ENCODE measurements at places on chromosomes 6 and 20.

DNA sequence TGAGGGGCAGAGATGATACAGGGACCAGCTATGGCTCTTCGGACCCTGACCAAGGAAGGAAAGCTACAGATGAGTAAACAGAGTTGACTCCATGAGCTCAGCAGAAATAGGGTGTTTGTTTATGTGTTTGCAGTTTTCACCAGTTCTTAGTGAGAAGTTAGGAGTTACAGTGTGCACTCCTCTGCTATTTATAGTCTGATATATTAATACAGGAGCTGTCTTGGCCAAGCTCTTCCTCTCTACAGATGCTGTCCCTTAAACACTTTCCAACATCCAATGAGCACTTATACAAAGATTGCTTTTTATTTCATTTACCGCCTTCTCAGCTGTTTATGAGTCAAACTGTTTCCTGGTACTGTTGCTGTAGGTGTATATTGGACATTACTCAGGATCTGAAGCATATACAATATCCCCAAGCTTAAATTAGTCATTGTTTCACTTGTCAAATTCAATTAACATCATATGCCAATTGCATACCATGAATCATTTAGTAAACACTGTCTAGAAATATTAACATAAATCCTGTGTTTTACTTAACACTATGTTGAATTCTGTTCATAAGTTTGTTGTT lies 618.0 kb downstream of the PRKN start:
- DNase-seq = peak; percentile 22

- DNase-seq = no peak
Measured at GRCh38 chr20:43096931-43097260, 92.8 kb downstream of the PTPRT start.

- DNase-seq = no peak
Measured at GRCh38 chr20:4132956-4133355, 117.6 kb upstream of the RNF24 start.

DNA sequence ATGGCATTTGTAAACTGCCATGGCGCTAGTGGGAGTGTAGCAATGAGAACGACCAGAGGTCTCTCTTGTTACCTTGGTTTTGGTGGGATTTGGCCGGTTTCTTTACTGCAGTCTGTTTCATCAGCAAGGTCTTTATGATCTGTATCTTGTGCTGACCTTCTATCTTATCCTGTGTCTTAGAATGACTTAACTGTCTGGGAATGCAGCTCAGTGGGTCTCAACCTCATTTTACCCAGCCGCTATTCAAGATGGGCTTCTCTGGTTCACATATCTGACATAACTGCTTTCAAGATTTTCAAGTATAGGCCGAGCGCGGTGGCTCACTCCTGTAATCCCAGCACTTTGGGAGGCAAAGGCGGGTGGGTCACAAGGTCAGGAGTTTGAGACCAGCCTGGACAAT lies 1.9 kb upstream of the SFT2D1 start:
- DNase-seq = no peak

- peak; percentile 77 for DNase-seq
Measured at GRCh38 chr6:43770372-43771209, 580 bp downstream of the VEGFA start.

- no peak for DNase-seq
Measured at GRCh38 chr6:135296715-135297114, 115.6 kb downstream of the MYB start.

DNA sequence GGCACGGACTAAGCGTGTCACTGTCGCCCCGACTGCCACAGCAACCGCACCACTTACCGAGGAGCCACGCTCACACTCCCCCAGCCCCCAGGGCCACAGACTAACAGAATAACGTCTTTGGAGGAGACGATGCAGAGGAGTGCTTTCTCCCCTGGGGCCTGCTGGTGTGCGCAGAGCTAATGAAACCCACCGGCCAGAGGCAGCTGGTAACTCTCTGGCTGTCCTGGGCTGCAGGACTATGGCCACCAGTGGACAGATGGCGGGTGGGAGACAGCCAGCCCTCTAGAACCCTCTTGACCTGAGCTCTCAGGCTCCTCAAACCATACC lies 228.0 kb downstream of the DLL1 start:
- DNase-seq = no peak

DNA sequence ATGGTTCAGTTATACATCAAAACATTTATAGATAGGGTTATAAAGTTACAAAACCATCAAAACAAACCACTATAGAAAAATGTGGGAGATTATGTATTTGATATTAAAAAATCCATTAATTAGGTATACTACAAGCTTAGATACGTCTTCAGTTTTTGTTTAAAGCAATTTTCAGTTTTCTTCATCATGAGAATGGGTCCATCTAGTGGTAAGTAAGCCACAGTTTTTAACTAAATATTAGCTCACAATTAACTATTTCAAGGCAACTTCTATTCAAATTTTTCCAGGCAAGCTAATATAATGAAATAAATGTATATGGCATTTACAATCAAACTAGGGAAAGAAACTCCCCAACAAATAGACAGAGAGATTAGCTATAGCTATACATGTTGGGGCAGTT lies 44.4 kb downstream of the RNGTT start:
- DNase-seq = peak; percentile 18

DNA sequence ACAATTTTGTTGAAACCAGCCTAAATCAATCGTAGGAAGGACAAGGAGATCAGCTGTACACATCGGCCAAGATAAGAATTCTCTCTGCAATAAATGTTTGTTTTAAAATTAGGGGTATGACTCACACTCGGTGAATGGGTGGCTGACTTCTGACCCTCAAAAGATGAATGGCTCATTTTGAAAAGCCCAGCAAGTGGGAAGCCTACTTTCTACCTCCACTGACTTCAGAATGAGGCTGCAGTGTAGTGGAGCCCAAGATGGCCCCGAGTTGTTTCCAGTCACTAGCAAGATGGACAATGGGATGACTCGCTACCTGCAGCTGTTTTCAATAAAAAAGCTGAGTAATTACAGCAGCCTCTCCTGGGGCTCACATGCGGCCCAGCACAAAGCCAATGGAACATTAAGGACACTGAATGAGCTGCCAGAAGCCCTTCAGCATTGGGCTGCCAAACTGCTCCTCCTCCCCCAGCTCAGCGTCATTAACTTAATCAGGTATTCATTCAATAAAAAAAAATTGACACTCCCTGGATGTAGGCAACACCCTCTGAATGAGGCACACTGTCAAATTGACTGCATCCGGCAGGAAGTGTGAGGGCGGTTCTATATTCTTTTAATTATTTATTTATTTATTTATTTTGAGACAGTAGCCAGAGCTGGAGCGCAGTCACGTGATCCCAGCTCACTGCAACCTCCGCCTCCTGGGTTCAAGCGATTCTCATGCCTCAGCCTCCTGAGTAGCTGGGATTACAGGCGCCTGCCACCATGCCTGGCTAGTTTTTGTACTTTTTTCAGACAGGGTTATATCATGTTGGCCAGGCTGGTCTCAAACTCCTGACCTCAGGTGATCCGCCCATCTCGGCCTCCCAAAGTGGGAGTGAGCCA lies 107.3 kb downstream of the GMPR start:
- peak; percentile 79 for DNase-seq

DNA sequence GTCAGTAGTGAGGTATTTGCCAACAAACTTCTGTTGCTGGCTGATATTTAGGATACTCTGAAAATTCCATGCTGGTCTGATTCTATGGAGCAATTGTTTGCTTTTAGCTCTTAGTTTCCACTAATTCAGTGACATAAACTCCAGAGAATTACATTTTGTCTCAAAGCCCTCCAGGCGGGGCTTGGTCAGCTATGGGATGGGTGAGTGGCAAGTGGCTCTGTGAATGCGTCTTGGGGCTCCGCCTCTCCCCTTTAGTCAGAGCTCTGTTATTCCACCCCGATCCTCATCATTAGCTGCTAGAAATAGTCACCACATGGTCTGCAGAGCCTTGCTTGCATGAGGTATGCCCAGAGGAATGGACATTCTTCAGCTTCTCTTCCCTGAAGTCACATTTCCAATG lies 540.6 kb downstream of the QKI start:
- DNase-seq = peak; percentile 79

DNA sequence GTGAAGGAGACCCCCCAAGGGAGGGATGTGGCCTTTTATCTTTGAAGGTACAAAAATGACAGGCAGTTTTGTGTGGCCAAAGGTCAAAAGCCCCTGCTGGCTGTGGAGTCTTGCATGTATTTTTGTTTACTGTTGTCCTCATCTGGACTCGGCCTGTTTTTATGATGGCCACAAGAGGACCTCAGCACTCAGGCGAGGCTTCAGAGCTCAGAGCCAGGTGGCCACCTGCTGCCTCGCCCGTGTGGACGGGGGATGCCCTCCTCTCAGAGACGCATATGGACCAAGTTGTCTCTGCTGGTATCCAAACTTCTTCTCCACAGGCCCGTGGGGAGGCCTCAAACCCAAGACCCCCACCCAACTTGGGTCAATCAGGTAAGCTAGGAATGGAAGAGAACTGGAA lies 118.2 kb downstream of the DACT2 start:
- DNase-seq = no peak

Measured in adipocyte (in vitro differentiated cells).